ENCODE measurements at places on chromosomes 5 and 9.
A peak's percentile ranks its signal among the peaks of the same experiment; 100 is the strongest.

- DNase-seq: no peak
Measured at GRCh38 chr9:119175581-119175980, 193.7 kb downstream of the BRINP1 start.

GRCh38 chr5:45093377-45093776 lies 284.6 kb downstream of the MRPS30 start:
- no peak for DNase-seq

- DNase-seq: no peak
Measured at GRCh38 chr9:32706004-32706724, 70.7 kb upstream of the TAF1L start.

DNA sequence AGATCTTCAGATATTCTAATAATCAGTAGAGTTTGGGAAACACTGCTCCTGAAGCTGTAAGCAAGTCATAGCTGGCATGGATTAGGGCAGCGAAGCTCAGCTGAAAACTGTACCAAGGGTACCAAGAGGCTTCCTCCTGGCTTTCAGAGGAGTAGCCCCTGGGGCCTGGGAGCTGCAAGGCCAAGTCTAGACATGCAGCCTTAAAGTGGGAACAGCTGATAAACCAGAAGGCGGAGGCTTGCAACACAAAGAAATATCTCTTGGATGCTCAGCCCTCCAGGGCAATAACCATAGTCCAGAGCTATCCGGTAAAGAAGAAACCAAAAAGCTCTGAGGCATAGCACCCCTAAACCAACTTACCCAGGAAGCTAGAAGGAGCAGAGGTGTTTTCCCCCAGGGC lies 51.5 kb downstream of the MRPS30 start:
- DNase-seq: no peak

DNA sequence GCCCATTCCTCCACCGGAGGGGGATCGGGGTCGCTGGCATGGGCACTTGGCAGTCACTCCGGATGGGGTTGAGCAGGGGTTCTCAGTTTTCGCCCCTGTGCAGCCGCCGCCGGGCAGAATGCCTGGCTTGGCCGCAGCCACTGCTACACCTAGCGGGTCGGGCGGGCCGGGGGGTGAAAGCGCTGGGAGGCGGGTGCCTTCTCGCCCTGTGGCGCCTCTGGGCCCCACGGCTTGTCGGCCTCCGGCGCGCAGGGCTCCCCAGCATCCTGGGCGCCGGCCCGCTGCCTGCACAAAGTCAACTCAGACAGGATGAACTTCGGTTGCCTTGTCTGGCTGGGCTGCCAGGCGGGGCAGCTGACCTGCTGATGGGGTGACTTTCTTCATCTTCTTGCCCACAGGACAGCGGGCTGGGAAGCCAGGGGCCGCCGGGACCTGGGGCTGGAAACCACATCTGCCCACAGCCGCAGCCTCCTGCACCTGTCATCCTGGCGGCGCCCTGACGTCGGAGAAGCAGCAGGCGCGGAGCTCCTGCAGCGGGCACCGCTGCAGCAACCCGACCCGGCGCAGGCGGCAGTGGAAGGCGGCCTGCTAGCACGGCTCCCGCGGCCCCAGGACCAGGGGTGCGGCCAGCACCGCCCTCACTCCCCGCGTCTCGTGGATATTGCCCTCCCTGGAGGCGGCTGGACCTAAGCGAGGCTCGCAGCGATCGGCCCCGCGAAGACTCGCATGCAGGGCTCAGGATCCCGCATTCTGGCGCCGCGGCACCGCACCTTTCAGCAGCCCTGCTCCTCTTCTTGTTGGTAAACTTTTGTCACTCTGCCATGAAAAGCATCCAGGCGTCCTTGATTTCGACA lies 1.3 kb upstream of the ANKRD18A start:
- peak; percentile 49 for DNase-seq

- DNase-seq: no peak
Measured at GRCh38 chr5:98453296-98453695, 320.2 kb upstream of the RGMB start.

GRCh38 chr5:55534436-55535198 lies at the start of gene PLPP1:
Gene PLPP1 (minus strand): TSS chr5:55534964. CDS start chr5:55534629, 335 bp downstream.
- peak; percentile 91 for DNase-seq

DNA sequence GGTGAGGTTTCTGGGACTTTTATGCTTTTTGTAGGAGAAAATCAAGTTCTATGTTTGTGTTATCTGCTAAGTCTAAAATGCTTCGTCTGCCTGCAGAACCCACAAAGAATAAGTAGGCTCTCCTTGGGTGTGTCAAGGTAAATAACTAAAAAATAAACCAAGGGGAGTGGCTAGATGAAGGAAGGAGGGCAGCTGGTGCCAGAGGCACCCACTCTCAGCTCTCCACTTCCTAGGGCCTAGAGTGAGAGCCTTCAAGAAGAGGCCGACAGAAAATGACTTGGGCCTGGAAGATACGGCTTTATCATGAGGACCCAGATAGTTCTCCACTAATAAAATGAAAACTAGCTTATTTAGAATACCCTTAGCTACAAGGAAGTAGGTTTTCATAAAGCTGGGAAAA lies 147.4 kb downstream of the CDK5RAP2 start:
- no peak for DNase-seq

- no peak for DNase-seq
Measured at GRCh38 chr5:164505791-164506190, 1000.4 kb downstream of the MAT2B start.
